ENCODE measurements at places on chromosomes 12 and 14.
A peak's percentile ranks its signal among the peaks of the same experiment; 100 is the strongest.

GRCh38 chr14:89445273-89445973, 28.4 kb upstream of the FOXN3 start:
- no peak for DNase-seq

- no peak for DNase-seq
Measured at GRCh38 chr12:82673698-82674097, 13.0 kb upstream of the TMTC2 start.

GRCh38 chr14:100554082-100554677, 33.0 kb downstream of the BEGAIN start:
- no peak for DNase-seq

DNA sequence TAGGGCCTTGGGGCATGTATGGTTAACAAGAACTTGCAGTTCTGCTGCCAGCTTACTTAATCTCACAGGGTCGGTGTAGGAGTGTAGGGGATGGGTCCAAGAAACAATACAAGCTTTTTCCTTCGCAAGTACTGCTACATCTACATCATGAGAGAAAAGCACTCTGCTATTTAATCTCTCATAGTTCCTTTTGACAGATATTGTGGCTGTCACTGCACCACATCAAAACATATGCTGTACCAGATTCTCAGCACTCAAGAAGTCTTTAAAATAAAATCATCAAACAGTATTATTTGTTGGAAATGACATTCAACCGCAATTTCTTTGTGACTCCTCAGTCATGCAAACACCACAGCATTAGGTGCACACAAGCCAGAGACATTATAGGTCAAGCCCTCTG, 215.5 kb upstream of the BMP4 start:
- DNase-seq: no peak

DNA sequence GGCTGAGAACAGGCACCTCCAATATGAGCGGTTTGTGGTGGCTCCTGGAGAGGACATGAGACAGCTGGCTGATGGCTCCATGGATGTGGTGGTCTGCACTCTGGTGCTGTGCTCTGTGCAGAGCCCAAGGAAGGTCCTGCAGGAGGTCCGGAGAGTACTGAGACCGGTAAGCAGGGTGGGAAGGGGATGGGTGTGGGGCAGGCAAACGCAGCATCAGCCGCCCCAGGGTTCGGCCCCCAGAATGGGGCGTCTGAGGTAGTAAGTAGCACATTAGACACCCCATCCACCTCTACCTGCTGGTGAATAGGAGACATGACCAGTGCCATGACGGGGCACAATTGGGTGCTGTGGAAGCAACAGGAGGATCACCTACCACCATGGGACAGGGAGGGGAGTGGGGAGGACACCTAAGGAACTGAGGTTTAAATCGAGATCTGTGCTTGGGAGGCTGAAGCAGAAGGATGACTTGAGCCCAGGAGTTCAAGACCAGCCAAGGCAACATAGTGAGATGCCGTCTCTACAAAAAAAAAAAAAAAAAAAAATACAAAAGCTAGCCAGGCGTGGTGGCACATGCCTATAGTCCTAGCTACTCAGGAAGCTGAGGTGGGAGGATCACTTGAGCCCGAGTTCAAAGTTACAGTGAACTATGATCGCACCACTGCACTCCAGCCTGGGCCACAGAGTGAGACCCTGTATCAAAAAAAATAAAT, 25.5 kb downstream of the ITGA7 start:
- no peak for DNase-seq

DNA sequence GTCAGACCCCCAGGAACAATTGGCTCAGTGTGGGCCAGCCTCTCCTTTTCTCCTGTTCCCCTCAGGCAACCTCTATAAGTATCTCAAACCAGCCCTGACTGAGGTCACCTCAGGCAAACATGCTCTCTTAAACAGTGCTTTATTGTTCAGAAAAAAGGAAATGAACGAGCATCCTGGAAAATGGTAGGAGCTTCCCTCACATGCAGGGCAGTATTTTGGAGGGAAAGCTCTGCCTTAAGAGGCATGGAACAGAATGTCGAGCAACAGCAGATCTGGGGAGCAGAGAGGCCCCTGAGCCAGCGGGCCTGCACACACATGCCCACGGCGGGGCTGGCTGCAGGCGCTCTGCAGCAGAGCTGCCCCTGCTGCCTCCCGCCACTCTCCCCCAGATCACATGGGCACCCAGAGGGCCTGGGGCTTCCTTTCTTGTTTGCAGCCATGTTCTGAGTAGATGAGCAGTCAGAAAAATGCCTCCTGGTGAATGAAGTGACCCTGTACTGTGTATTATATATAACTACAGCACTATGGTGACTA, 42.0 kb downstream of the MOK start:
- no peak for DNase-seq

GRCh38 chr12:26156201-26156871, 31.5 kb upstream of the BHLHE41 start:
- no peak for DNase-seq

- no peak for DNase-seq
Measured at GRCh38 chr14:91424813-91425530, 7.4 kb upstream of the CCDC88C start.

DNA sequence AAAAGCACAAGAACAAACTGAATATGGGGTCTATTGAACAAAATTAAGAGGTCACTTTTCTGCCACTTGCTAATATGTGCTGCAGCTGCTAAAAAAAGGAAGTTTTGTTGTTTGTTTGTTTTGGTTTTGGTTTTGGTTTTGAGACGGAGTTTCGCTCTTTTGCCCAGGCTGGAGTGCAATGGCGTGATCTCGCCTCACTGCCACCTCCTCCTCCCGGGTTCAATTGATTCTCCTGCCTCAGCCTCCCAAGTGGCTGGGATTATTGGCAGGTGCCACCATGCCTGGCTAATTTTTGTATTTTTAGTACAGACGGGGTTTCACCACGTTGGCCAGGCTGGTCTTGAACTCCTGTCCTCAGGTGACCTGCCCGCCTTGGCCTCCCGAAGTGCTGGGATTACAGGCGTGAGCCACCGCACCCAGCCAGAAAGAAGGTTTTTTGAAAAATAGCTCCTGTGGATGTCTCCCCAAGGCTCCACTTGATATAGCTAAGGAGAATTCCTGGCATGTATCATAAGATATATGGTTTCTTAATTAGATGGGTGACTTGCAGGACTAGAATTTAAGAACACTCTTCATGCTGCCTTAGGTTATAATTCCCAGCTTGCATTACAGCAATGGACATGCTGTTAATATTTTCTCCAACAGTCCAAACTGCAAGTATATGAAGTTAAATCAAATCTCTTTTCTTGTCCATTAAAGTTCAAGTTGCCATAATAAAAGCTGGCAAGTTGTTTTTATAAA, 237.6 kb upstream of the AMIGO2 start:
- no peak for DNase-seq

- DNase-seq: no peak
Measured at GRCh38 chr12:120363274-120363855, 5.6 kb downstream of the MSI1 start.

DNA sequence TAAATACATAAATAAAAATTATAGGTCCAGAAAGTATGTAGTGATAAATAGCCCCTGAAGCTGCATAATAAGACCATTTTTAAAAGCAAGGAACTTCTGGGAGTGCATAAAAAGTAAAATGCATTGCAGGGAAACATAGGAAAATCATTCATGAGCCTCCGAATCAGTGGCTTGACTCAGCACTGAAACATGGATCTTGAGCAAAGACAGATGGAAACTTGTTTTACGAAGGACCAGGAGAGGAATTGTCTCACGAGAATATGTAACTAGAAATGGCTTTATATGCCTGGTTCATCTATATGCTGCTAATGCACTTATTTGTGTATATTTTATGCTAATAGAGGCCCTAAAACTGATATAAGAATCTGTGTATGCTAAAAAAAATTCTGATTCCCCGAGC, 14.7 kb downstream of the TMEM30B start:
- DNase-seq: no peak

DNA sequence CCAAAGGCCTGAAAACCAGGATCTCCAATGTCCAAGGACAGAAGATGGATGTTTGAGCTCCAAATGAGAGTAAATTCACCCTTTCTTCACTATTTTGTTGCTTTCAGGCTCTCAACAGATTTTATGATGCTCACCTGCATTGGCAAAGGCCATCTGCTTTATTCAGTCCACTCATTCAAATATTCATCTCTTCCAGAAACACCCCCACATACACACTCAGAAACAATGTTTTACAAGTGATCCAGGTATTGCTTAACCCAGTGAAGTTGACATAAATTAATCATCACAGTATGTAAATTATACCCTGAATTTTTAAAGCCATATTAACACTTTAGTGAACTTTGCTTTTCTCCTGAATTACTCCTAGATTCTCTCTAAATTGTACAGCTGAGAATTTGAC, 63.3 kb downstream of the DUSP6 start:
- no peak for DNase-seq

- DNase-seq: no peak
Measured at GRCh38 chr14:94022532-94023411, 3.4 kb upstream of the OTUB2 start.

DNA sequence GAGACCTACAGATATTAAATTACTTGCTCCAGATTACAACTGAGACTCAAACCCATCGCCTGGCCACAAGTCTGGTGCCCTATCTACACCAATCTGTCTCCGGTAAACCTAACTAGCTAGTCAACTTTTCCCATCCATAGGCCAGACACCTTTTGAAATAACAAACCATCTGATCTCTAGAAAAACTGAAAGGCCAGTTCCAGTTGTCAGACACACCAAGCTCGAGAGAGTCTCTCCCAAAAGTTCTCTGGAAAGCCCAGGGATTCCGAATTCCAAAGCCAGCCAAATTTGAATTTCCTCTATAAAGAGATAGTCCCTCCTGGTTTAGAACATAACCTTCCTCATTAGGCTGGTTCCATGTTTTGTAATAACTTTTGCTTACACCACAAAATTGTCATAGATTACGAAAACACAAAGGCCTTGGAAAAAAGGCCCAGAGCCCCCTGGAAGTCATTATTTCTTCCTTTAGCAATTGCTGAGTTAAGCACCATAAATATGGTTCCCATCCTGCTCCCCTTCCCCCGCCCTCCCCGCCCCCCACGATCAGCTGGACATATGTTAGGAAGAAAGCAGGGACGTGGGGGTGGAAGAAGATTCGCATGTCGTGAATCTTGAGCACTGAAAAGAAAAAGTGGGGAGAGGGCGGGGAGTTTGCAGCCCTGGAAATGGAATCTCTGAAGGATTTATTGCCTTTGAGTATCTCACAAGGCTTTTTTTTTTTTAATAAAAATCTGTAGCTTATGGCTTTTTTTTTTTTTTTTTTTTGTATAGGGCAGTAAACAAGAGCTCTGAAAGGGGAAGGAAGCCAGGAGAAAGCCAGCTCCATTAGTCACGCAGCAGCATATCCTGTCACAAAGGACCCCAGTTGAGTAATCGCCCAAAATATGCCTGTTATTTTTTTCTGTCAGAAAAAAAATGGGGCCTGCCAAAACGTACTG, 110.4 kb downstream of the ZFP36L1 start:
- DNase-seq: peak; percentile 85

GRCh38 chr14:52735921-52736489, 6.0 kb downstream of the STYX start:
- no peak for DNase-seq

- DNase-seq: peak; percentile 13
Measured at GRCh38 chr14:34300882-34301734, 160.9 kb downstream of the SPTSSA start.

DNA sequence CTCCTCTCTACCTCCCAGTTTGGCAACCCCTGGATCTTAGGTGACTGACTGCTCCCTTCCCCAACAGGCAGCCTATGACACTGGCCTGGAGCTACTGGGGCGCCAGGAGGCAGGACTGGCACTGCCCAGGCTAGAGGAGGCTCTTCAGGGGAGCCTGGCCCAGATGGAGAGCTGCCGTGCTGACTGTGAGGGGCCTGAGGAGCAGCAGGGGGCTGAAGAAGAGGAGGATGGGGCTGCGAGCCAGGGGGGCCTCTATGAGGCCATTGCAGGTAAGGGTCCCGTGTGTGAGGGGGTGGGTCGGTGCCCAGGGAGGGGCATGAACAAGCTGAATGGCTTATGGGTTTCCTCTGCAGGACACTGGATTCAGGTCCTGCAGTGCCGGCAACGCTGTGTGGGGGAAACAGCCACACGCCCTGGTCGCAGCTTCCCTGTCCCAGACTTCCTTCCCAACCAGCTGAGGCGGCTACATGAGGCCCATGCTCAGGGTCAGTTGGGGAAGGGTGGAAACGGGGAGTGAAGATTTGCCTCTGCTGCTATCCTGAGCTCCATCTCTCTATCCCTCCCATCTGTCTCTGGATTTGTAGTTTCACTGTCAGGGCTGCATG, 2.2 kb downstream of the P3H3 start:
- no peak for DNase-seq

DNA sequence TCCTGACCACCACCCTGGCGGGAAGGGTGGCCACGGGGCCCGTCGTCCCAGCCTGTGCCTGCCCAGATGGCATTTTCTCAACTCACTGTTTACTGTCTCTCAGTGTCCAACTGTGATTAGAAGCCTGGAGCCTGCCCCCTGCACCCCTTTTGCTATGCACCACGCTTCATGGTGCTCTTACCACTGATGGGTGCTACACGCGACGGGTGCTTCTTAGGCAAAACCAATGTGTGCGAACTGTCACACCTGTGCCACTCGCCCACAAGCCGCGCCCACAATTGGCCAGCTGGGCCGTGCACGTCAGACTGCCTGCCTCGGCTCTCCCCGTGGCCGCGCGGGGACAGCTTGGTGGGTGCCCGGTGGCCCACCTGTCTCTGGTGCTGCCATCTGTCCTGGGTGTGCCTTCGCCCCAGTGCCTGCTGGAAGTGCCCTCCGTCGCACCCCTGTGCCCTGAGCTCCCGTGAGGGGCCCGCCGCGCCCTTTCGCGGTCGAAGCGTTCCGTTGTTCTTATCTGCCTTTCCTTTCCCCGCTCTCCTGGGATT, 15.1 kb upstream of the AMN start:
- no peak for DNase-seq

- DNase-seq: no peak
Measured at GRCh38 chr14:57999471-57999870, 133.6 kb upstream of the SLC35F4 start.

- no peak for DNase-seq
Measured at GRCh38 chr14:57526942-57527341, 33.3 kb upstream of the CCDC198 start.

DNA sequence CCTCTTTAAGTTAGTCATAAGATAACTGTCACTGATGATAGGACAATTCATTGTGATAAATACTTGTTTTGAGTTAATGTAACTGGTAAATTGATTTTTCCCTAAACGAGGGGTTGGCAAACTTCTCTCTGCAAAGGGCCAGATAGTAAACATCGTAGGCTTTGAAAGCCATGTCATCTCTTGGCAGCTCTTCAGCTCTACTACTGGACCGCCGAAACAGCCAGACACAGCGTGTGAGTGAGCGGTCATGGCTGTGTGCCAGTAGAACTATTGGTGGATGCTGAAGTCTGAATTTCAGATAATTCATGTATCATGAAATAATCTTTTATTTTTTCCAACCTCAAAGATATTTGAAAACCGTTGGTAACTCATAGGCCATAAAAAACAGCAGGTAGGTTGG, 9.9 kb downstream of the PIWIL1 start:
- DNase-seq: no peak

DNA sequence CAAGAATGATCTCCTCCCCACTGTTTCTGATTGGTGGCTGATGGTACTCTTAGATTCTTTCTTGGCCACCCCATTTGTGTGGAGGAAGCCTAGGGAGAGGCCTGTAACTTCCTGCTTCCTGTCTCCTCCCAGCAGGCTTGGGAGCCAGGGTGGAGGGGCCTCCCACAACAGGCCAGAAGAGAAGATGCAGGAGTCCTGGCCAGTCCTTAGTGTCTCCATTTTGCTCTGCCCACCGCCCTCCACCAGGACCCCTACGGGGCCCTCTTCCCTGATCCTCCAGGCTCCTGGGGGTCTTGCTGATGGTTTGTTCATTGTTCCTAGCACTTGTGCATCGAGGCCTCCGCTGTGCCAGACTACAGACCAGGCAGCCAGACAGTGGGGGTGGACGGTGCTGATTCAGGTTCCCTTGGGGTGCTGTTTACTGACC, 6.8 kb downstream of the TSPAN9 start:
- DNase-seq: no peak

All from GDM1 (cell line).